ENCODE measurements at places on chromosomes 16 and 17. TPM values are rescaled to one million over a fixed set of nuclear protein-coding genes. Genes with fewer than 3 reads are reported as not detected.

Gene AKAP10
- total RNA-seq = 15.7 TPM

Gene GLIS2
- total RNA-seq = 4.2 TPM

Gene ARHGDIG
- total RNA-seq = 1.0 TPM

Gene CLEC18B
- total RNA-seq = 2.1 TPM

Gene P3H4
- total RNA-seq = 31.8 TPM
